ENCODE measurements at places on chromosomes 6 and 20.

GRCh38 chr6:101226677-101227135, 166.8 kb upstream of the GRIK2 start:
- DNase-seq = no peak

- no peak for DNase-seq
Measured at GRCh38 chr6:116412270-116412669, 41.5 kb downstream of the DSE start.

GRCh38 chr6:127550403-127550802, 26.6 kb upstream of the C6orf58 start:
- no peak for DNase-seq

GRCh38 chr6:55576811-55577210, 2.2 kb downstream of the HMGCLL1 start:
- no peak for DNase-seq

DNA sequence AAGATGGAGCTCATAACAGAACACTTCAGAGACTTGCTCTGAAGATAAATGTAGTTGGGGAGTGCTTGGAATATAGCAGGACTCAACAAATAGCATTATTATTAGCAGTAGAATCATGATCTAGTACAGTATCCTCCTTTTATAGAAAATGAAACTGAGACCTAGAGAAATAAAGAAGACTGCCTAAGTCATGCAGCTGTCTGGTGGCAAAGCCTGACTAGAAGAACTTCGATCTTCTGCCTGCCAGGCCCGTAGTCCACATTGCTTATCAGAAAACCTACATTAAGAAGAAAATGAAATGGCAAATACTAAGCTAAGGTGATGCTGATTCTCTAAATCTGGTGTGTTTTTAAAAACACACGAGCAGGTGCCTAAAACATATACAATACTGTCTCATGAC, 46.4 kb upstream of the DST start:
- no peak for DNase-seq

- DNase-seq = no peak
Measured at GRCh38 chr6:68237205-68237604, 397.9 kb upstream of the ADGRB3 start.

DNA sequence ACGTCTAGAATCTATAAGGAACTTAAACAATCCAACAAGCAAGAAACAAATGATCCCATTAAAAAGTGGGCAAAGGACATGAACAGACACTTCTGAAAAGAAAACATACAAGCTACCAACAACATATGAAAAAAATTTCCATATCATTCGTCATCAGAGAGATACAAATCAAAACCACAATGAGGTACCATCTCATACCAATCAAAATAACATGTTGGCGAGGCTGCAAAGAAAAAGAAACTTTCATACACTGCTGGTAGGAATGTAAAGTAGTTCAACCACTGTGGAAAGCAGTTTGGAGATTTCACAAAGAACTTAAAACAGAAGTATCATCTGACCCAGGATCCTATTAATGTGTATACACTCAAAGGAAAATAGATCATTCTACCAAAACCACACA, 243.9 kb upstream of the RUNX2 start:
- DNase-seq = no peak

- no peak for DNase-seq
Measured at GRCh38 chr6:167860550-167861226, 34.0 kb downstream of the AFDN start.

DNA sequence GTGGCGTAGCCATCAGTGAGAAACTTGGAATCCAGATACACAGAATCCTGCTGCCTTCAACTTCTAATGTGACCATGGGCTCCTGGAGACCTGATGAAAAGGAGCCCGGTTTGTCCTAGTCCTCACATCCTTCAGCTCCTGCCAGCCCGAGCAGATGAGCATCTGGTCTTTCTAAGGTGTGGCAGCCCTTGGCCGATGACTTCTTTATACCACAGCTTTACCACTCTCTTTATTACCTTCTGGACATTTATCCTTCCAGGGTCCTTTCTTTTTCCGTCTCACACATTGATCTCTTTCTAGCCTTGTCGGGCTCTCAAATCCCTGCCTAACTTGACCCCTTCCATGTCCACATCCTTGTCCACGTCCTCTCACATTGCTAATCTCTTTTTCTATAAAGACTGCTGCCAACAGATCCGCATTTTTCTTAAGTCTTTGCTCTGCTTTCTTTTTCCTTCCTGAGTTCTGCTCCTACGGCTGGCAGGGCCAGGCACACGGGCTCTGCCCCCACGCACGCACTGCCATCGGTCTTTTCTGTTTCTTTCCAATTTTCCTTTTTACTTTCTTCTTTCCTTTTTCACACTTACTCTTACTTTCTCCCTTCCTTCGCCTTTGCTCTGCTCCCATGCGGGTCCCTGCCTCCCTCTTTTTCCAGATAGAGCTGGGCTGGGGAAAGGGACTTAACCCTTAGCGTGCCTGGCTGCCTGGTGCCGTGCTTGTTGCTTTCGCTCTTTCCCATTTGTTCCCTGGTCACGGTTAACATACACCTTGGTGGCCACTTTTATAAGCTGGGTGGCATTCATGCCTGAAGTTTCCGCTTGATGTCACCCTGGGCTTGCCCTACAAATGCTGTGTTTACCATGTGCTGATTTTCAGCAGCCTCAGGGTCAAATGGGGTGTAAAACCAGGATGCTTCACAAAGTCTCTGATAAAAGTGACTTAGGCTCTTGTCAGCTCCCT, 9.4 kb upstream of the GMPR start:
- no peak for DNase-seq

DNA sequence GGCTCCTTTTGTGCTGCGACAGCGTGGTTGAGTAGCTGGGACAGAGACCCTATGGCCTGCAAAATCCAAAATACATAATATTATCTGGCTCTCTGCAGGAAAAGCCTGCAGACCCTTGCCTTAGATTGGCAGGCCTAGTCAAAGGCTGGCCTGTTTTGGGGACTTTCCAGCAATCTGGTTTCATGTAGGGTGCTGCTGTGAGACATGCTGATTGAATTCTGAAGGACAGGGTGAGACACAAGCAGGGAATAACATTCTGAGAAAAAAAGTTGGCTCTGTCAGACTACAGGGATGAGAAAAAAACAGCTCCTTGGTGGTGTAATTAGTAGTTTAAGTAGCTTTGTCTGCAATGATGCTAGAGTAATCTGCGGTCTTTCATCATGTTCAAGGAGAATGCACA, 402.7 kb upstream of the AGPAT4 start:
- no peak for DNase-seq

GRCh38 chr20:4913147-4913546, 88.2 kb downstream of the SLC23A2 start:
- DNase-seq = no peak

- no peak for DNase-seq
Measured at GRCh38 chr6:158897236-158897635, 78.1 kb upstream of the EZR start.

- no peak for DNase-seq
Measured at GRCh38 chr20:35342154-35342769, 50.0 kb upstream of the FAM83C start.

GRCh38 chr20:61975407-61976129, 90.1 kb downstream of the TAF4 start:
- DNase-seq = no peak

DNA sequence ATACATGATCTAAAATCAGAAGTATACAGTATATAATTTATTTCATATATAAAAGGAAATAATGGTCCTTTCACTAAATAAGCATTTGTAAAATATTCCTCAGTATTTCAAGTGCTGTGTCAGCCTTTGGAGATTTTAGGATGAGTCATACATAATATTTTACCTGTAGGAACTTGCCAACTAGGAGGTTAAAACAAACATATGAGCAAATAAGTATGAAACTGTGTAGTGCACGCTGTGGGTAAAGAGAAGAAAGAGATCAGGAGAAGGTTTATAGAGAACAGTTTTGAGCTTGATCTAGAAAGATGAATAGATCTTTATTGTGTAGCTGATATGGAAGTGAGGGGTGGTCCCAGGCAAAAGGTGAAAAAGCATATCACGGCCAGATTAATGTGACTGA, 169.9 kb upstream of the RNF217 start:
- DNase-seq = no peak

DNA sequence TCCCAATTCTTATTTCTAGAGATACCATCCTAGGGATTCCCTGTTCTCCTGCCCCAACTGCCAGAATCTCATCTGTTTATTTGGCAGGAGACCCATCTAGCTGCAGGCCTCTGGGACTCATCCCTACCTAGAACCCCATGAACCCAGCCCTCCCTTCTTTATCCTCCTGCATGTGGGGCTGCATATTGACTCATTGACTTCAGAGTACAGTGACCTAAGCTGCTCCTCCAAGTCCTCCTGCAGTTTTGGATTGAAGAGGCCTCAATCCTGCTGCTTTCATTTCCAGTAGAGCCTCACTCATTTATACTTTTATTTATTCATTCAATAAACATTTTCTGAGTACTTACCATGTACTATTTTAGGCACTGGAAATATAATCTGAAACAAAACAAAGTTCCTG, 11.6 kb downstream of the TMEM200A start:
- DNase-seq = no peak

- DNase-seq = no peak
Measured at GRCh38 chr6:108945681-108946159, 97.5 kb downstream of the ARMC2 start.

DNA sequence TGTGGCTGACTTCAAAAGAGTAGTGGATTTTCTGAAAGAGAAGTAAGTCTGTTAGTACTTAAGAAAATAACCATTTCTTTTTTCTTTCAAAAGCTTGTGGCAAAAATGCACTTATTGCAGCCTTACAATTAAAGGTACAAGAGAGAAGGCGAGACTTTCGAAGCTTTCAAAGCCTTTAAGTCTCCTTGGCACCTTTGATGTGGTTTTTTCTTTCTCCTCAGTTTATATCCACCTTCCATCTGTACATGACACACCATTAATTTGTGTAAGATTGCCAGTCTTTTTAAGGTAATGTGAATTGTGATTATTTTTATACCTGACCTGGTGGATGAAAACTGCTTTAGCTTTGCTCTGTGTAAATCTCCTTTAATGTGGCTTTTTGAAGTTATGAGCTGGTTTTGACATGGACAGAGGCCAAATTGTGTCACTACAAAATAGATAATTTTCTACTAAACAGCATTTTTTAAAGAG, 466.1 kb downstream of the CDKAL1 start:
- no peak for DNase-seq

- DNase-seq = no peak
Measured at GRCh38 chr6:74133073-74133472, 437.1 kb downstream of the CD109 start.

- no peak for DNase-seq
Measured at GRCh38 chr20:22861231-22861980, 173.7 kb upstream of the SSTR4 start.

DNA sequence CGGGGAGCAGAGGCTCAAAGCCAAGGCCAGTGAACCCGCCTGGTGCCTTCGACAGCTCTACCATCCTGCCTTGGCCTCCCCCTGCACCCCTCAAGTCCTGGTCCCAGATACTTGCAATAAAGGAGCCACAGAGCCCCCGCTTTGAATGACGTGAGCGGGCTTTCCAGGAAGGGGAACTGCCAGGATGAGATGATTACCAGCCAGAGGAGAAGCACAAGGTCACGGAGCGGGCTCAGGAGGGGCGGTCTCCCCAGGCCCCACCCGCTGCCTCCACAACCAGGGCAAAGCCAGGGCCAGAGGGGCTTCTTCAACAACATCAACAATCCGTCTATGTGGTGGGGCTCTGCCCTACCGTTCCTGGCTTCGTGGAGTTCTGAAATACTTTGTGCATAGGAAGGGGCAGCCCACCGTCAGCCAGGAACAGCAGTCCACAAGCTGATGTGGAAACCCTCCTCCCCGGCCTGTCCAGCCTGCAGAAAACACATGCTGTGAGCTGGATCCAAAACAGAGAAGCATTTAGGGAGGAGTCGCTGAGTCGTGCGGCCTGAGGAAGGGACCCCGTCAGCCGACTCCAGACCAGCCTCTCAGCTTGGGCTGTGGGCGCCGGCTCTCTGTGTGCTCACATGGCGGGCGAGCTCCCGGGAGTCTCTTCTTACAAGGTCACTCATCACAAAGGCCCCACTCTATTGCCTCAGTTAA, 392.5 kb downstream of the CDH4 start:
- no peak for DNase-seq

- DNase-seq = peak; percentile 30
Measured at GRCh38 chr6:39076623-39077535, 28.3 kb downstream of the GLP1R start.

DNA sequence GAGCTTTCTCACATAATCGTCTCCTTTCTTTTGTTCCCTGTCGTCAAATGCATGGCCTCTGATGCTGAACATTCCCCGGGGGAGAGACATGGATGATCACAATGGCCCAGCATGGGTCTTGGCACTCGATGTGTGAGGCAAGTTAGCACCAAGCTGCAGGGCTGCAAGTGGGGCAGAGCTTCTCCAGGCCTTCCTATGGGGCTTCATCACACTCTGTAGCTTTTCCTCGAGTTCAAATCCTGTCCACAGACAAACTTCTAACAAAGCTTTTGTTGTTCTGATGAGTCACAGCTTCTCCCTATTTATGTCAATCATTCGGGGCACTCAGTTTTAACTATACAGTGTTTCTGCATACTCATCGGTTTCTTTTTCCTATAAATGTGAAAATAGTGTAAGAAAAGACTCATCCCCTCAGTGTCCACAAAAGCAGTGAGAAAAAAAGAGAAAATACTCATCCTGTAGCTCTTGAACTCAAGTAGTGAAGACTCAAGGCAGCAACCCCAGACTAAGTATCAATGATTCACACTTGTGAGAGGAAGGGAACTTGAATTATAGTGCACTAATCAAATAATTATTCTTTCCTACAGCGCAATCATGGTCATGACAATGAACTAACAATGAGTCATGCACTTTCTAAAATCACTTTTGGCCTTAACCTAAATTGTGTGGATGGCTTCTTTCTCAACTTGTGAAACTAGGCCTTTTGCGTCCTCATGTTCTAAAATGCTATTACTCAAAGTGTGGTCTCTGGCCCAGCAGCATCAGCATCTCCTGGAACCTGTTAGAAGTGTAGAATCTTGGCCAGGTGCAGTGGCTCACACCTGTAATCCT, 68.4 kb upstream of the NOX3 start:
- DNase-seq = no peak

DNA sequence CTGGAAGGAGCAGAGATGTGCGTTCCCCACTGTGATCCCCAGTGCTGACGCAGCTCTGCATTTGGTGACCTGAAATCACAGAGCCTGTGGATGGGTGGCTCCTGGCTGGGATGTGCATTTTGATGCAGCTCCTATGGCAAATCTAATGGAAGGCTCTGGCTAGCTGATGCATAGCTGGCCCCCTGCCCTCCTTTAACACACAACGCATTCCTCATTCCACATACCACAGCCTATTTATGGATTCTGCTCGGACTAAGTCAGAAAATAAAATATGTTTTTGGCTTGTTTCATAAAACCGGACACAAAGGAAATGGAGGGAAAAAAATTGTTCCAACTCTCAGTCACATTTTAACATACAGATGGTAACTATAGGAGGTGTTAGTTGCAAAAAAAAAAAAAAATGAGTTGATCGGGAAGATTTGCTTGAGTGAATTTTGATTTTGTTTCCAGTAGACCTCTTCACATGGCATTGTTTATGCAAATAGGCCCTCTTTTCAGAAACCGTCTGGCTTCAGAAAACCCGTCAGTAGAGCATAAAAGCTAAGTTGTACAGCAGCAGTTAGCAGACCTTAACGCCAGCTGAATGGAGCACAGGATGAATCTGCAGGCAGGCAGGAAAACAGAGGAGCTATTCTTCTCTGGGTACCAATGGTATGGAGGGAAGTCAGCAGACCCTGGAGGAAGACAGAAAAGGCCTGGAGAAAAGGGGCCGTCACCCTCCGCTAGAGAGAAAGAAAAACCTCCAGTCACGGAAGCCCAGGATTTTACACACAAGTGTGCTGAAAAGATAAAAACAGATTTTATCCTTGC, 215.4 kb downstream of the HDGFL1 start:
- DNase-seq = no peak

Measured in GM12878 (cell line).